OCI-LY7 (cell line): ENCODE measurements at places on chromosomes 3 and 15.

DNA sequence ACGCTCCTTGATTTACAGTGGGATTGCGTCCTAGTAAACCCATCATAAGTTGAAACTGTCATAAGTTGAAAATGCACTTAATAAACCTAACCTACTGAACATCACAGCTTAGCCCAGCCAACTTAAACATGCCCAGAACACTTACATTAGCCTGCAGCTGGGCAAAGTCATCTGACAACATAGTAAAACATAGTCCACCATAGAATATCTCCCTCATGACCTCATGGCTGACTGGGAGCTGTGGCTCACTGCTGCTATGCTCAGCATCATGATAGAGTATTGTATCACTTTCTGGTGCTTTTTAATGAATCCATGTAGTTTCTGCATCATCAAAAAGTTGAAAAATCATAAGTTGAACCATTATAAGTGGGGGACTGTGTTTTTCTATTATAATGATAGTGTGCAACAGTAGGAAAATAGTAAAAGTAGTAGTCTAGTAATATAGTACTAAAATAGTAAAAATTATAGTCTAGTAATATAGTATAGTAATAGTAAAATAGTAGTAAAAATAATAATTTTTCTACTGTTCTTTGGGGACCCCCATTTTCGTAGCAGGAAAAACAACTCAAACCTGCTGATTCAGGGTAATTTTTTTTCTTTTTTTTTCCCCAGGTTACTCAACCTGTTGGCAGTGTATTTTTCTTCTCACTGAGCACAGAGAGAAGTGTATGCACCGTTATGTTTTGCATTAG, 233.5 kb downstream of the MYRIP start:
- DNase-seq = no peak

DNA sequence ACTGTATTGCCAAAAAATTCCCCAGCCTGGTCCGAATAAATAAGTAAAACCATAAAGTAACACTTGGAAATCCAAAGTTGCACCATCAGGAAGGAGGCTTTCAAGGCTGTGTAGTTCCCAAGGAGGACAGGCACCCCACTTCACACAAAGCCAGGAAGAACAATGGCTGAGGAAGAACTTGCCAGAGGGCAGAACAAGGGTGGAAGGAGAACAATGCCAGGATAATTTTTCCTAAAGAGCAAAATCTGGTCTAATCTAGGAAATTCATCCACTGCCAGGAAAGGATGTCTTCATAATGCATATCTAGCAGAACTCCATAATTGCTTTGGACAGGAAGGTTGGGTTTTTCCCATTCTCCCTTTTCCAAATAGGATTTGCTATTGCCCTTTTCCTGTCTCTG, 15.7 kb upstream of the ARID3B start:
- no peak for DNase-seq

DNA sequence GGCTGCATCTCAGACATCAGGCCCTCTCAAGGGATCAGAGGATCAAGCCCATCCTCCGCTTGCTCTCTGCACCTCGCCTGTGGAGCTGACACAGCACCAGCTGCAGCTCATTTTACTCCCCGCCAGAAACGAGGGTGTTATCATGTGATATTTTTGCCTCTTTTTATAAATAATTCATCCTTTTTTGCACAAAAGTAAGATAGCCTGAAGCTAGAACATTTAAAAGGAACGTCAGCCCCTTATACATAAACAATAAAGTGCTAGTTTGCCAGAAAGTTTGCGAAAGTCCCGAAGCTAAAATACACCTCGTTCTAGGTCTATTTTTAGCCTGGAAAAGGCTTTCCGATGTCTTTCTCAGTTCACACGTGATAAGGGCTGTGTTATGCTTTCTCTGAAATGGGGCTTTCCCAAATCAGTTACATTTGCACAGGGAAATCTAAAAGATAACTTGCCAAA, 9.6 kb upstream of the FAM174B start:
- DNase-seq = no peak

GRCh38 chr3:46862369-46863025, 747 bp downstream of the MYL3 start:
- DNase-seq = no peak

DNA sequence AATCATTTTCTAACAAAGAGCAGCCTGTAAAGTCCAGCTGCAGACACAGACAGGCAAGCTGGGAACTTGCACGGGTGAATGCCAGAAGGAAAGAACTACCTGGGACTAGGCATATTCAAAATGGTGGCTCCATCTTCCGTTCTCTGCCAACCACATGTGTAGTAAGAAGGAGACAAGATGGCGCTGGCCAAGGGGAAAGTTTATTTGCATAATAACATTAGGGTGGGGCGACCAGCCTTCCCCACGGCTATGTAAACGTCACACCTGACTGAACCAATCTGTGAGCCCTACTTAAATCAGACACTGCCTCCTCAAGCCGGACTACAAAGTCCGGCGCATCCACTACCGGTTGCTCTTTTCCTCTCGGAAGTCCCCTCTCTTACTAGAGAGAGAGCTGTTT, 130.8 kb downstream of the SNRK start:
- no peak for DNase-seq

DNA sequence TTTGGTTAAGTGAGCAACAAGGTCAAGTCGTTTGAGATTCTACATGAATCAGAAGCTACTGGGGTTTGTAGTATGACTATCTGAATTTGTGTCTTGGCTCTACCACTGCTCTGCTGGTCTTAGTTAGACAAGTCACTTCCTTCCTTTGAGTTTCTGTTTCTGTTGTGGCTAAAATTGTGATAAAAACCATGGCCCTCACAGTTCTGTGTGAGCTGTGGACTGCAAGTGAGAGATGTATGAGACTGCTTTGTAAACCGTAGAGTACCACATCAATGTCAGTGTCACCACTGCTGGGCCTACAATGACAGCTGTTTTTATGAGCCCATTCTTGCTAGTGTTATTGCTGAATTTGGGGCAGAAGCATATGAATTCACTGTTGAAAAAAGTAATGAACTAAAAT, 32.7 kb downstream of the RARB start:
- no peak for DNase-seq

DNA sequence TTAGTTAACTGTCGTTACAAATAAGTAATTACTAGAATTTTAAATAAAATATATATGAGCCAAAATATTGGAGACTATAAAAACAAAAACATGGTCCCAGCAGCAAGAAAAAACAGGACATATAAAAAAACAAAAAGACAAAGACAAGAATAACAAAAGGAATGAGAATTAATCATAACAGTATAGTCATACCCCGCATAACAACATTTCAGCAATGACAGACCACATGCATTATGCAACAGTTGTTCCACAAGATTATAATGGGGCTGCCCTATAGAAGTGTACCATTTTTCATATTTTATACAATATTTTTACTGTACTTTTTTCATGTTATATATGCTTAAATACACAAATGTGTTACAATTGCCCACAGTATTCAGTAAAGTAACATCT, 5.6 kb downstream of the HLTF start:
- DNase-seq = no peak

- no peak for DNase-seq
Measured at GRCh38 chr15:71937650-71938311, 127.4 kb downstream of the NR2E3 start.

DNA sequence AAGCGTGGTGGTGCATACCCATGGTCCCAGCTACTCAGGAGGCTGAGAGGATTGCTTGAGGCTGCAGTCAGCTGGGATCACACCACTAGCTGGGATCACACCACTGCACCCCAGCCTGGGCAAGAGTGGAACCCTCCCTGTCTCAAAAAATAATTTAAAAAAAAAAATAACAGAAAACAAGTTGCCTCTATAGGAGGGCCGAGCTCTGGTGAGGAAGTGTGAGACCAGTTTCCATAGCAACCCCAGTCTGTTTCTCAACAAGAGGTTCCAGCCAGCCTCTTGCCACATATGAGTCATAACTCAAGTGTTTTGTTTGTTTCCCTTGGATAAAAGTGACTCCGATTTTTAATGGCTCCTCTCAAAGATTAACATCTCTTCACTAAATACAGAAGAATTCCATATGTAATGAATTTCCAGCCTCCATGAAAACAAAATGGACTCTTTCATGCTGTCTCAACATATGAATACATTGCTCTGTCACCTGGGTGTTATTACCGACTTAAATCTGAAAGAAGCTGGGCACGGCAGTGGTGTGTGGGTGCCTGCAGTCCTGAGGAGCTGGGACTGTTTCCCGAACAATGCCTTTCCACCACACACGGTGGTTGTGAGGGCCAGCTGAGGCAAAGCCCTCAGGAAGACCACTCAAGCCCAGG, 19.7 kb downstream of the TMEM43 start:
- peak; percentile 45 for DNase-seq

DNA sequence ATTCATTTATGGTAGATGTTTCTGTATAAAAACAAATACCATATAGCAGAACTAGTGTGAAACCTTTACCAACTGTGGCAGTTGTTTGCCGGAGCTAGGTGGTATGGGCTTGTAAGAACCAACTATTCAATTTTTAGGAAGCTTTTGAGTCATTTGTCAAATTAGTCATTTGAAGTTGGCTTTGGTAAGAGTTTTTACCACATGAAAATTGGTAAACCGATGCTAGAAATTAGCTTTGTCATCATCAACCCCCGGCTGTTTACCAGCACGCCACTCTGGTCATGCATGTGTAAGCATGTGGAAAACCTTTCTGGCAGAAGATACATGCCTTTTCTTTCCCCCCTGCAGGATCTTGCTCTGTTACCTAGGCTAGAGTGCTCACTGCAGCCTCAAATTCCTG, 63.3 kb downstream of the IL1RAP start:
- DNase-seq = no peak

DNA sequence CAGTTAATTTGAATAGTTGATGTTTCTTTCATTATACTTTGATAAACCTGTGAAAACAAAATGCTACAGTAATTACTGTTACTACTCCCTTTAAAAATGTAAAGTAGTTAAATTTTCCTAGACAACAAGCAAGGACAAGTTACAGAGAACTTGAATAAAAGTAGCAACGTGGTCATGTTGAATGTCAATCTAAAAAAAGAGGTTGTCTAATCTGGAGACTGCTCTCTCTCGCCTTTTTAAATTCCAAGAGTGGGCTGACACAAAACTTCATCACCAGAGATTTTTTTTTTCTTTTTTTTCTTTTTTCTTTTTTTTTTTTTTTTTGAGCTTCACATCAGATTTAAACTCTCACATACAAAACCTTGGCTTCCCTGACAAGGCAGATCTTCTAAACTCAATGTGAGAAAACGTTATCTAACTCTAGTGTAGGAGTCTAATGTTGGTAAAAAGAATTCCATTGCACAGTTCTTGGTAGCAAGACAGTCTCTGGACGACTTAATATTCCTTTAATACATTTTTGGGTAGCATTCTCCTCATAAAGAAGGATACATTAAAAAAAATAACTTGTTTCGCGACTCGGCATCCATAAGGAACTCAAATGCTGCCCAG, 4.1 kb downstream of the FOXP1 start:
- no peak for DNase-seq

DNA sequence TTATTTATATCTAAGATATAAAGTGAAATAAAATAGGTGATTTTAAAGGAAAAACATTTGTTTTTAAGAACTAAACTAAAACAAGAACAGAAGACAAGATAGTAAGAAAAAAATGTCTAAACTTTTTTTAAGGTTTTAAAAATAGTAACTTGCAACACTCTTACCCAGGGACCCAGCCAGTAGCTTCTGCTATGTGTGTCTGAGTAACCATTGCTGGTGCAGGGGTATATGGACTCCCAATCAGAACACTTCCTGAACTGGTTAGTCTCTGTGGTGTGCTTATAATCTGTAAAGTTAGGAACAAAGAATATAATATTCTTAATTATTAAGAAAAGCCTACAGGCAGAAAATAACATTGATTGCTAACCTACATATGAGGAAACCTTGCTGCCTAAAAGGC, 118.4 kb downstream of the ATP1B3 start:
- DNase-seq = no peak

DNA sequence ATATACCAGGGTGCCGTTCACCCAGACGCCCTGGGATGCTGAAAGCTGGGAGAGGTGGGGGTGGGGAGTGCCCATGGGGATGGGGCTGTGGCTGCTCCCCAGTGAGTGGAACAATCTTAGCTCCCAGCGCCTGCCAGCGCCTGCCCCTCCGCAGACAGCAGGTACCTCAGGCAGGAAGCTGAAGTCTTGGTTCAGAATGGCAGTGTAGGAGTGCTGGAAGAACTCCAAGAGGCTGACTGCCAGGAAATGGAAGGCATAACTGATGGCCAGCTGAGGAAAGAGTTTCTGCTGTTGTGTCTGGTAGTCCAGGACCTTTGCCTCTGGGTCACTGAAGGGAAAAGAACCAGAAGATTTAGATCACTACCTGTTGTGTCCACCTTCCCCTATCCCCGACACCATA, 8.4 kb downstream of the ACOX2 start:
- DNase-seq = no peak

DNA sequence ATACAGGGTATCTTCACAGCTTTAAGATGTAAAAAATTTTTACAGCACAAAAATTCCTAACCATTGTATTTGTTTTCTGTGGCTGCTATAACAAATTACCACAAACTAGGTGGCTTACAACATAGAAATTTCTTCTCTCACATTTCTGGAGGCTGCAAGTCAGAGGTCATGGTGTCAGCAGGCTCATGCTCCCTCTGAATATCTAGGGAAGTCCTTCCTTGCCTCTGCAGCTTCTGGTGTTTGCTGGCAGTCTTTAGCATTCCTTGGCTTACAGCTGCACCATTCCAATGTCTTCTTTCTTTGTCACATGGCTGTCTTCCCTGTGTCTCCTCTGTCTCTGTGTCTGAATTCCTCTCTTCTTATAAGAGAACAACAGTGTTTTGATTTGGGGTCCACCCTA, 310.2 kb upstream of the SUCLG2 start:
- DNase-seq = no peak

DNA sequence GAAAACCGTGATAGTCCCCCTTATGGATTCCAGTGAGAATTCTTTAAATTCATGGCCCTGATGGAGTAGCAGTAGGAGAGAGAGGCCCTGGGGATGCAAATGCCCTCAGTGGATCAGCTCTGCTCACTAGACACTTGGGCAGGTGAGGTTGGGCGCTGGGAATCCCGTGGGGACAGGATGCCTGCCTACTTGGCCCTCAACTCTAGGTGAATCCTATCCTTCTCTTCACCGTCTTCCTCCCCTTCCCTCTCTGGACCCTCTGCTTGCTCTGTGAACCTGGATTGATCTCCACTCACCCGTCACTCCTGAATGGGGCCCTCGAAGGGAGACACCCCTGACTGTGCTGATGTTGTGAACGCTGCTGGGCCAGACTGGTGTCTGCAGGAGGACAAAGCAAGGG, 77.4 kb downstream of the SEC22A start:
- no peak for DNase-seq

- no peak for DNase-seq
Measured at GRCh38 chr3:34844323-34844620, 795.1 kb upstream of the ARPP21 start.

DNA sequence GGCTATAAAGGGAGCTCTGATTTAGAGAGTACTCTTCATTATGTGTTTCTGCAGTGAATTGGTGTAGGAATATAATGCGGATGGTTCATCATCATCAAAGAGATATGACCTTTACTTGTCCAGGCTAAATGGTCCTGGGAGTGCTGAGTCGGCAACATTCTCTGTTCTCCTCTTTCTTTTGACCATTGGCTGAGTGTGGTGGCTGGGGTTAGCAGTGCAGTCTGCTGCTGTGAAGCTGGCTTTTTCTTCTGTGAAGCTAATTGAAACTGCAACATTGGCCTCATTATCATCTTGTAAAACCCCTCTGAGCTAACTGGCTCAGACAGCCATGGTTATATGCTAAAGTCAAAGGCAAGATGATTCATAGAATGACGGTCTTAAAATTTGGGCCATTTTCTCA, 83.8 kb downstream of the THRB start:
- DNase-seq = no peak
